ENCODE measurements at places on chromosomes 2 and 18.

- DNase-seq, result no peak
Observed at GRCh38 chr2:69171116-69171896, 158.3 kb downstream of the ANTXR1 start.

DNA sequence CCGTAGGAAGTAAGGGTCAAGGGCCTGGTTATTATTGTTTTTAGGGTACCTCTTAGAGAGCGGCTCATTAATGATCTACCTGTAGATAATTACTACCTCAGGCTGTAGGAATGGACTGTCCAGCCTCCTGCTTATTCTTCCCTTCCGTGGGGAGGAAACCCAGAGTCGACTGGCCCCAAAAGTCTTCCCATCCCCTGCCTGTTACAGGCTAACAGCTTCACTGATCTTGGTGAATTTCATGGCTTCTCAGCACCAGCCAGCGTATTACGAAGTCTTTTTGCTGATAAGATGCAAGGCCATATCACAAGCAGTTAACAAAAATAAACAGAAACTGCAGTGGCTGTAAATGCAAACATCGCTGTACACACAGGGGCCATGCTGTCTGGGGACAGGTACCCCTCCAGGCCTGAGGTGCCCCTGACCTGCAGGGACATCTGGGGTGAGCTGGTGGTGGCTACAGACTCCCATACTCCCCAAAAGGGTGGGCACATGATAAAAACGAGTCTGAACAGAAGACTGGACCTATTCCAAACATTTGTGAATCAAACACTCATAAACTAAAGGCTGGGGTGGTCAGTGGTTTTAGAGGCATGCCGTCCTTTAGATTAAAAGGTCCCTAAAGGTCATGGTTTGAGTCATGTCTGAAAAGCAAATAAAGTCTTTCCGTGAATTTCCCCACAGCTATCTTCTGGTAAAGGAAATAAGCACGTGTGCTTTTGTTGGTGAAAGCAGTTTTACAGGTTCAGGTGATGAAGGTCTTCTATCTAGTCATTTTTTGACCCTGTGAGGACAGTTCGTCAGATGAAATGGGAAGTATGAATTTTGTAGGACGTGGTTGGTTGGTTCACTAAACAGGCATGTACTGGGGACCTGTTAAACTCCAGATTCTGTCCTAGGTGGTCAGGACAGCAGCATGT, 36.7 kb downstream of the TTC39C start:
- no peak for DNase-seq

DNA sequence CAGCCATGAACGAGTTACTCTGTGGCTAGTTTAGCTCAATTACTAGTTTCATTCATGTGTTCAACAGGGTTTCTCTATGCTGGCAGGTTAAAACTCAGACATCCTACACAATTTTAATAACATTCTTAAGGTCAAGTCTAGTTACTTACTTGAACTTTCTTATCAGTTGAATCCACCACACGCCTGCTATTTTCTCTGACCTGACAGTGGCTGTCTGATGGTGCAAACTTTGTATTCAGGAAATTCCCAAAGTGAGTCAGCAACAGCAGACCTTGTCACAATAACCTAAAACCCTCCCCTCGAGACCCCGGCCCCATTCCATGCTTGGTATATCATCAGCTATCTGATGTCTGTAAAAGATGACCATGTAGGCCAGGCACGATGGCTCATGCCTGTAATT, 20.8 kb upstream of the CIDEA start:
- no peak for DNase-seq

DNA sequence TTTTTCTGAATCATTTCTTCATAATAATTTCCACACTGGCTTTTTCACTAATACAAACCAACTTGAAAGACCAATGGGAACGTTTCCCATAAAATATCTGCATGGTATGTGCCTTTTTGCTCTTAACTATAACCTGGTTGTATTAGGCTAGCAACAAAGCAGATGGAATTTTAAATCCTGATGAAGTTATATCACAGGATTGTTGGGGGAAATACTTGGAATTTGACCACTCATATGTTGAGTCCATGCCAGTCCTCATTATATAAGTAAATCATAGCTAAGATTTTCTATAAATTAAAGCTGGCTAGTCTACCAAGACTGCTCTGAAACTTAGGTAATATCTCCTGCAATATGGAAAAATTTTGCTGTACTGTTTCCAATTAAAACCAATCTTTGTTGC, 99.5 kb downstream of the TANC1 start:
- no peak for DNase-seq

DNA sequence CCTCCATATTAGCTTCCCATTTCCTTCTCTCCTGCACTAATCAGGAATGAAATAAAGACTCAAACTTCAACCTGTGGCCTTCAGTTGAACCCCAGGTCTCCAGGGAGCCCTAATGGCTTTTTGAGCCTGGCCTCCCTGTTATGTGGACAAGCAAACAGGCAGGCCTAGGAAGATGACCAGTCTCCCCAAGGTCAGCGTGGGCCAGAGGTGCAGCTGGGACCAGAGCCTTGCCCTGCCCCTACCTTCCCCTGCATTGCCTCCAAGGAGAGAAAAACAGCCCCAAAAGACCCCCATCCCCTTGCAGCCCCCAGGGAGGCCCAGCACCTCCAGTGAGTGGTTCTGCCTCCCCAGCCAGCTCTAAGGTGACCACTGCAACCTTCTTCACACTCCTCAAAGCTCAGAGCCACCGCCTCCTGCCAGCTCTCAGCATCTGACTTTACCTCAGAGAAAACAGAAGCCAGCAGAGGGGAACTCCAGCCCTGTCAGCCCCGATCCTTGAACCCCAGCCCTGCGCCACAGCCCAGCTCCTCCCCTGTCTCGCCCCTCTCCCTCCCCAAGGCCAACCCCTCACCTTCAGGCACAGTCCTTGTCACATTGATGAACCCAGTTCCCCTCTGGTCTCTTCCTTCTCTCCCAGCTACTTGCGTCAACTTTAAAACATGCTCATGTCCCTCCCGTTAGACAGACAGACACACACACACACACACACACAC, 59.5 kb upstream of the ID2 start:
- no peak for DNase-seq

DNA sequence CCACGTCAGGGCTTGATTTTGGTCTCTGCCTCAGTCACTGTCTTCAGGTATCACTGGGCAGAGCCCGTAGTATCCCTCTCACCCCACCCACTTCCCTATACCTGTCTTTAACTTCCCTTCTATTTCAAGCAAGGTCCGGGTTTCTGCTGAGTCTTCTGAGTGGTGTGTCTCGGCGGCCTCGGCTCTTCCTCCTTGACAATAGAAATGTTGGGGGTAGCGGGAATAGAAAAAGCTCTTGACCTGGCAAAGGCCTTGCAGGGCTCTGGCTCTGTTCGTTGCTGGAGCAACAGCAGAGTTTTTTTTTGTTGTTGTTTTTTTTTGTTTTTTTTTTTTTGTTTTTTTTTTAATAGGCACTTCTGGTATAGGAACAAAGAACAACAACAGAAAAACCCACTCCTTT, 16.0 kb upstream of the IGFBP5 start:
- no peak for DNase-seq

- no peak for DNase-seq
Observed at GRCh38 chr18:9947248-9947647, 33.4 kb downstream of the VAPA start.

GRCh38 chr2:41912776-41913175, 135.0 kb upstream of the PKDCC start:
- no peak for DNase-seq

GRCh38 chr18:74950479-74950878, 258.5 kb downstream of the PTGR3 start:
- DNase-seq, result no peak

DNA sequence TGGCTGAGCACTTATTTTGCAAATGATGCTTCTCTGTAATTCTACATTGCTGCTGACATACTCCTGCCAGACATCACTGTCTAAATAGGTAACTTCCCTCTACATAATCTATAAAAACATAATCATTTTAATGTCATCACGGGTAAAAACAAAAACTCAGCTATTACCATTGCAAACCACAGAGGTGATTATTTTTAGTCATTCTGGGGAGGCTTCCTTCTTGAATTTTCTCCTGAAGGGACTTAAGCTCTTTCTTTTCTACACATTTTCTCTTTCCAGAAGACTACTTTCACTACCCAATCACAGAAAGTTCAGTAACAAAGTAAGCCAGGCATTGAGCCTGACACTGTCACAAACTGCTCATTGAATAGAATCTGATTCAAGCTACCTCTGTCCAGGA, 40.4 kb upstream of the NFU1 start:
- no peak for DNase-seq

- DNase-seq, result no peak
Observed at GRCh38 chr2:137900421-137901141, 63.7 kb upstream of the HNMT start.

DNA sequence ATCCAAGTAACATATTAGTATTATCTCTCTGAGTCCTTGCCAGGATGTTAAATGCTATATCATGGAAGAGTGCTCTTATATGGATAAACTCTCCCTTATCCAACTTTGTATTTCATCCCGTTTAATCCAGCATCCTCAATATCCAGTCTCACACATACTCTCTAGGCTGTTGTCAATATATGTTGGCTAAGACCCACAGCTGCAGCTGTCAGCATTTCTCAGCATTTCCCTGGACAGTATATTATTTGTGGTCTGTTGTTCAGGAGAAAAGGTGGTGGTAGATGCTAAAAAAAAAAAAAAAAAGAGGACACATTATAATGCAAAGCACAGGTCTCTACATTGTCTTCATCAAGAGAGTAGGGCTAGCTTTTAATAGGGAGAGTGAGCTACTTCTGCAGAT, 1368.0 kb upstream of the ZEB2 start:
- DNase-seq, result no peak

- no peak for DNase-seq
Observed at GRCh38 chr18:50338122-50338521, 36.7 kb upstream of the SKA1 start.
